ENCODE measurements at places on chromosomes 1 and 21. TPM values are rescaled to one million over a fixed set of nuclear protein-coding genes. Genes with fewer than 3 reads are reported as not detected.

DNA sequence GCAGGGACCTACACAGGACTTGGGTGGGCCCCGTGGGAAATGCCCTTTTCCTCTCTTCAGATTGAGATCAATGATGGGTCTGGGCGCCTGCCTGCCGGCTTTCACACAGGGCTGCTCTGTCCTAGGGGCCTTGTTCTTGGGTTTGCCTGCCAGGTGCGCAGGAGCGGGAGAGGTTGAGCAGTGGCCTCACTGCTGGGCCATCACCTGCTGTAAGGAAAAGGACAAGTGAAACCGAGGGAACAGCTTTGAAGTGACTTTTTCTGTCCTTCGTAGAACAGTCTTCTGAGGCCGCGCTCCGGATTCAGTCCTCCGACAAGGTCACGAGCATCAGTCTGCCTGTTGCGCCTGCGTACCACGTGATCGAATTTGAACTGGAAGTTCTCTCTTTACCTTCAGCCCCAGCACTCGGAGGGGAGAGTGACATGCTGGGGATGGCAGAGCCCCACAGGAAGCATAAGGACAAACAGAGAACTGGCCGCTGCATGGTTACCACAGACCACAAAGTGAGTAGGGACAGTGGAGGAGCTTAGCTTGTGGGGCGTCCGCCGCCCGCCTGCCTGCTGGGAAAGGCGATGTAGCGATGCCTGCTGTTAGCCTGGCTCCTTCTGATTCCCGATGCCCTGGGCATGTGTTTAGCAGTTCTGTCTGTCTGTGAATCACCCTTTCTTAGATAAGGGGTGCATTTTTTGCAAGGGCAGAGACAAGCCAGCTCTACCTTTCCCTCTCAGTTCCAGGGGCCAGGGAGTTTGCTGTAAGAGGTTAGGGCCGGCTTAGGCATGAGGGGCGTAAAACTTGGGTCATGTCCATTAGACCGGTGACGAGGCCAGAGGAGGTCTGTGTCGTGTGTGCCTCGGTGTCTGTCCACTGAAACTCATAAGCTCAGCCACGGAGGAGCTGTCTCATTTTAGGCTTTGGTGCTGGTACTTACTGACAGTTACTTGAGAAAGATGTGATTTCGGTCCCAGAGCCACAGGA is 19.5 kb upstream of the PWP2 start:
- H3K27me3 ChIP-seq = no peaks in the 10 kb centered on the region
- H3K27ac ChIP-seq = peak overlapping the region; percentile 78
- no peak overlapping the region for H3K4me3 ChIP-seq
- peaks cover 24% of the 10 kb centered on the region for H3K4me1 ChIP-seq

GRCh38 chr1:8889103-8889846 is 10.8 kb upstream of the ENO1 start:
- H3K4me3 ChIP-seq = no peak overlapping the region
- H3K27ac ChIP-seq = no peak overlapping the region
- peaks cover 14% of the 10 kb centered on the region for H3K4me1 ChIP-seq
- no peaks in the 10 kb centered on the region for H3K27me3 ChIP-seq
- DNase-seq = no peak

DNA sequence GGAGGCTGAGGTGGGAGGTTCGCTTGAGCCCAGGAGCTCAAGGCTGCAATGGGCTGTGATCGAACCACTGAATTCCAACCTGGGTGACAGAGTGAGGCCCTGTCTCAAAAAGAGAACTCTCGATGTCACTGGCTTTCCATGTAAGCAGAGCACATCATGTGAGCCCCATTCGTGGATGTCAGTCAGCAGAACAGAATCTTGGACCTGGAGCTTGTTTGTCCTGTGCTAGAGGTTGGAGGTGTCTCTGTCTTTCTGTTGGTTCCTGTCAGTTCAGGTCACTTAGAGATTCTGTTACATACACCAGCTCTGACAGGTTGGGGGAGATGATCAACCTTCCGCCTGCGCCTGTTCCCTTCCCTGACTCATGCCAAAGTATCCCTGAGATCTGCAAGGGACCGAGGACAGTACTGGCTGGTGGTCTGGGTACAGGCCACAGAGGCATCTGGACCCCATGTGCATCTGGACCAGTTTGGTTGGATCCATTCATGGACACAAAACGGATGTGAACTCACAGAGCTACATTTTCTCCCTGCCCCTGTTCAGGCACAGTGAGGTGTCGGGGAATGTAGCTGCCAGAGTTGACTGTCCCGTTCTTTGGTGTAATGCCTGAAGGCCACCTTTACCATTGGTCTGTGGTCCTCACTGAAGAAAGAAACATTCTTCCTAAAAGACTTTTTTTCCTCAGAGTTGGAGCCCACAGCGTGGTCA is 10.0 kb downstream of the ARF1 start:
- no peak overlapping the region for H3K27ac ChIP-seq
- H3K4me1 ChIP-seq = peaks cover 67% of the 10 kb centered on the region
- peak; percentile 30 for DNase-seq
- no peaks in the 10 kb centered on the region for H3K27me3 ChIP-seq

GRCh38 chr1:204996981-204997380 is 46.0 kb upstream of the CNTN2 start:
- no peak overlapping the region for H3K27ac ChIP-seq
- no peaks in the 10 kb centered on the region for H3K36me3 ChIP-seq
- no peak for DNase-seq
- H3K27me3 ChIP-seq = no peaks in the 10 kb centered on the region
- H3K4me3 ChIP-seq = no peak overlapping the region
- no peaks in the 10 kb centered on the region for H3K4me1 ChIP-seq

GRCh38 chr1:147539122-147539575 is 2.2 kb upstream of the BCL9 start:
- H3K4me3 ChIP-seq = no peak overlapping the region
- no peak for DNase-seq
- H3K27me3 ChIP-seq = no peaks in the 10 kb centered on the region
- H3K27ac ChIP-seq = peak overlapping the region; percentile 23

- no peaks in the 10 kb centered on the region for H3K4me1 ChIP-seq
- H3K4me3 ChIP-seq = peak overlapping the region; percentile 81
- no peak for DNase-seq
- no peaks in the 10 kb centered on the region for H3K27me3 ChIP-seq
- H3K27ac ChIP-seq = peak overlapping the region; percentile 63
- H3K36me3 ChIP-seq = no peaks in the 10 kb centered on the region
Measured at GRCh38 chr1:201022493-201022819, 1.1 kb downstream of the KIF21B start.

DNA sequence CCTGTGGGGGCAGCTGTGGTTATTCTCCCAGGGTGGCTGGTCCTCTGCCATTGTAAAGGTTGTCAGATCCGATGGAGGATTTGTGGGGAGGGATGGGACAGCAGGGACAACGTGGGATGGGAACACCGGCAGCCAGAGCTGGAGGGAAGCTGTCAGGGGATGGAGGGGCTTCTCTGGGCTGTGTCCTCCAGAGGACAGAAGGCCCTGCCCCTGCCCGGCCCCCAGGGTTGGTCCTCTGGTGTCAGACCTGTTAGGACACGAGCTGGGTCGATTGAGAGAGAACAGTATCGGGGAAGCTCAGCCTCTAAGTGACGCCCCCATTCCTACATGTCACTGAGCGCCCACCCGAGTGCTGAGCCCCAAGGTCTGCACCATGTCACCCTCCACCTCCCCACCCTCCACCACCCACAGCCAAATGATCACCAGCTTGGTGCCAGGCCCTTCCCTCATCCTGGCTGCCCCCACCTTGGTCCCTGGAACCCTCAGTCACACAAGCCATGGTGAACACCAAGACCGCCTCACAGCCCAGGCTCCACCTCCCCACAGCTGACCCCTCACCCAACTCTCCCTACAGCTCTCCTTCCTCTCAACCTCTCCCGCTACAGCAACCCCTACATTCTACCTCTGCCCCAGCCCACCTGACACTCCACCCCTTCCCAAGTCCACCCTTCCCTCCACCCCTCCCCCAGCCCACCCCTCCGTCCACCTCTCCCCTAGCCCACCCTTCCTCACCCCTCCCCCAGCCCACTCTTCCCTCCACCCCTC is 244.4 kb downstream of the MATN1 start:
- no peaks in the 10 kb centered on the region for H3K36me3 ChIP-seq
- no peak overlapping the region for H3K27ac ChIP-seq
- H3K4me3 ChIP-seq = no peak overlapping the region
- no peak for DNase-seq
- no peaks in the 10 kb centered on the region for H3K27me3 ChIP-seq

DNA sequence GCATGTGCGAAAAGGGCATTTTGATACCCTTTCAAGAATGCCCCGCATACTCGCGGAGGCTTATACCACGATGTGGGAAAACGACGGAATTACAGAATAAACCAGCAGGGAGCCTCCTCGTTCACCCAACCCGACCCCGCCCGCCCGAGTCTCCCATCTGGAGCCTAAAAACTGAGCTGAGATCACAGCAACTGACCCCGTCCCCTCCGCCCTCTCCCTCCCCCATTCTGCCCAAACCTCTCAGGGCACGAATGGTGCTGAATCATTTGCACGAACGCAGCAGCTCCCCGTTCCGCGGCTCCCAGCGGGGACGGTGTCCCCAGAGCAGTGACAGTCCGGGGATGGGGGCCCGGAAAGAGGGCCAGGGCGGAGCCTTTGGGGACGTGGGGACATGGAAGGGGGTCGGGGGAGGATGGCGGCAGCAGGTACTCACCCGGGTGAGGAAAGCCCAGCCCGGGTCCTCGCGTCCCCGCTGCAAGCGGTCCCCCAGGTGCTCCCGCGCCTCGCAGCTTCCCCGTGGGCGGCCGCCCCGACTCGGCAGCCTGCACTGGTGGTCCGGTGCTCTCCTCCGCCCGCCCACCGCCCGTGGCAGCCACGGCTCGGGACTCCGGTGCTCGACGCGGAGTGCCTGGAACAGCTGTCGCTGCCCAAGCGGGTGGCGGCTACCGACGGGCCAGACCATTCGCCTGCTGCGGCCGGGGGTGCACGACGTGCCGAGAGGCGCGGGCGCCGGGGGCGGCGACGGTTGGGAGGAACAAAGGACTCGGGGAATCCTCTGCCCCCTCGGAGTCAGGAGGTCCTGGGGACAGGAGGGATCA is at the start of gene TTLL7:
TTLL7 (minus strand) TSS at position 635 of the 818 bp plus-strand sequence. CDS start 46,921 bp downstream, outside the sequence.
- peaks cover 13% of the 10 kb centered on the region for H3K4me1 ChIP-seq
- H3K27ac ChIP-seq = peak within 1 kb of the TSS; percentile 57
- peak; percentile 80 for DNase-seq
- H3K4me3 ChIP-seq = peak within 1 kb of the TSS; percentile 61
- no peaks in the 10 kb centered on the region for H3K27me3 ChIP-seq

GRCh38 chr1:41638086-41639024 is 153.9 kb upstream of the EDN2 start:
- H3K27ac ChIP-seq = no peak overlapping the region
- no peaks in the 10 kb centered on the region for H3K36me3 ChIP-seq
- no peaks in the 10 kb centered on the region for H3K27me3 ChIP-seq
- peaks cover 5% of the 10 kb centered on the region for H3K4me1 ChIP-seq
- DNase-seq = no peak

ZNF648 gene
- not detected for total RNA-seq

BRDT gene
- total RNA-seq = not detected

LGR6 gene
- total RNA-seq = 3.3 TPM

KLHL12 gene
- 19.8 TPM for total RNA-seq

KLF17 gene
- total RNA-seq = not detected

GLRX2 gene
- 9.8 TPM for total RNA-seq

TNFRSF4 gene
- total RNA-seq = not detected

FUBP1 gene
- 76.4 TPM for total RNA-seq

TDRD10 gene
- 3.5 TPM for total RNA-seq

All from Peyer's patch (tissue), 4 donors.